ENCODE measurements at places on chromosomes 5 and 9.

DNA sequence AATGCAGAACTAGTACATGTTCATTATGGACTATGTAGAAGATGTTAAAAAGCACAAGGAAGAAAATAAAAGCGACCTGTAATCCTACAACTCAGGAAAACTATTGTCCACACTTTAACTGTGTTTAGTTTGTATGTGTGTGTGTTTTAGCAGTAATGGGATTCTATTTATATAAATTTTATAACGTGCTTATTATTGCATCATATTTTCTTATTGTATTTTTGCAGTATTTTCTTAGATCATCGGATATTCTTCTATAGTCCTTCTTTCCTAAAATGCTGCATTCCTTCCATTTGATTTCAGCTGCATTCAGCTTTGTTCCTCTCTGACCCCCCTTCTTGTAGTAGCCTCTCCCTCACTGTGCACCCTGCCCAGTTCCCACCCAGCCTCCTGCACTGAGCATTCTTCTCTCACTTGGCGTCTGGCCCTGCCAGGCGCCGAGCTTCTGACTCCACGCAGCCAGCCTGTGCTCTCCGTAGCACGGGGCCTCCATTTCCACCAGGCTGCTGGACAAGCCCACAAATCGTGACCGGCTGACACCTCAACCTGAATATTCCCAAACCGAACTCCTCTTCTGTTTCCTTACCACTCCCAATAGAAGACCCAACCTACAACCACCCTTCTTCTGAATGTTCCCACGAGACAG, 39.9 kb downstream of the MVB12B start:
- DNase-seq, result no peak

- DNase-seq, result no peak
These were observed 158.5 kb downstream of the TRPM3 start for GRCh38 chr9:70962761-70963440.

- no peak for DNase-seq
These were observed 3.7 kb downstream of the ECSCR start for GRCh38 chr5:139458580-139459407.

DNA sequence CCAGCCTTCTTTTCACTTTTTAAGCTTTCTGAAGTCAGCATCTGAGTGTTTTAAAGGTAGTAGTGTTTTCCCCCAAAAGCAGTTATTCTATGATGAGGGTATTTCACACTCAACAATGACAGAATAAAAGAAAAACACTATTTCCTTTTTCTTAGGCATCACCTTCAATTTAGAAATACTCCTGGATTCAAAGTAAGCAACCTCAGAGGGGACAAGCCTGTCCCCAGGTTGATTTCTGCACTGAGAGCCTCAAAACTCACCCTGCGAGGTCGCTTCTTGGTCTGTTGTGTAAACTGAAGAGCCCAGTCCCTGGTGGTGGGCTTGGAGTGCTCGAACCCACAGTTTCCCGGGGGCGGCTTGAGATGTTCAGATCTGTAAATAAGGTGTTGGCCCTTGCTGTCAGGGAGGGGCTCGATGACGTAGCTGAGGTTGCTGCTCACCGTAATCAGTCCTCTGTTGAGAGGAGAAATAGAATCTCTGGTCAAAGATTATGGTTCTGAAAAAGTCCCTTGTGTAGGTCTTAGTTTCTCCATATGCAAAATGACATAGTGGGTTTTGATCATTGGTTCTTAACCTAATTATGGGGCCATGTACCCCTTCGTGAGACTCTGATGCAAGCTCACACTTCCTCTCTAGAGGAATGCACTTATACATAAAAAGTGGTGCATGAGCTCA, 55.9 kb downstream of the ADAM19 start:
- DNase-seq, result no peak

DNA sequence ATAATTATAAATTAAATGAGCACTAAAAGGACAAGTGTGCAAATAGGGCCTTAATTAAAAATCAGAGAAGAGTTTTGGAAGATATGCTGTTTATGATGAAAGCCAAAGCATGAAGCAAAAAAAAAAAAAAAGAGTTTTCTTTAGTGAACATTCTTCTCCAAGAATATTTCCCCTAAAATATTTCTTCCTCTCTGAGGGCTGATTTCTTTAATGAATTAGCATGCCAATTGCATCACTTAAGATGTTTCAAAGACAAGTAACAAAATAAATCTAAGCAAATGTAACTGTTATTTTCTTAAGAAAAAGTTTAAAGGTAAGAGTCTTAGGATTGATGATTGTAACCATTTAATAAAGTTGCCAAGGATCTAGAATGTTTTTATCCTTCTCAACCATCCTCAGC, 81.6 kb upstream of the MPDZ start:
- no peak for DNase-seq

DNA sequence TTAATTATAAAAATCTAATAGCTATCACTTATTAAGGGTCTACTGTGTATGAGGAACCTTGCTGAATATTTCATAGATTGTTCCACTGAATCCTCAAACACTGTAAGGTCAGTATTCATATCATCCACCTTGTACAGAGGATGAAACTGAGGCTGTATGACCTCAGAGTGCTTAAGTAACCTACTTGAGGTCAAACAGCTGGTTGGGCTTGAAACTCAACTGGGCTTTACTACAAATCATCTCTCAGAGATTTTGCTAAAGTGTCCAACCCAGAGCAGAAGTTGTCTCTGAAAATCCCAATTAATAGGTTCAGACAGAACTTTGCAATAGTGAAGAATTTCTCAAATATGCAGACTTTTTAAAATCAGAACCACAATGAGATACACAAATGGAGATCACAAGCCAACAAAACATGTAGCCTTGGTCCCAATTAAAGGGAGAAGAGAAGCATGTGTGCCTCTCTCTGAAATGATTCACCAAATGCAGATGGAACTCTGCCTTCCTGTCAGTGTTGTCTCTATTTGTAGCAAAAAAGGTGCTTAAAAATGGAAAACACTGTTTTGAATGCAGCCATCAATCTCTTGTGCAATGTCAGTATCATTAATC, 131.4 kb downstream of the FAM114A2 start:
- no peak for DNase-seq

- DNase-seq, result no peak
These were observed 67.7 kb upstream of the UBTD2 start for GRCh38 chr5:172351240-172351778.

GRCh38 chr5:97418462-97418861, 235.4 kb upstream of the RIOK2 start:
- DNase-seq, result no peak

GRCh38 chr5:154885439-154885838, 27.0 kb downstream of the CNOT8 start:
- no peak for DNase-seq

DNA sequence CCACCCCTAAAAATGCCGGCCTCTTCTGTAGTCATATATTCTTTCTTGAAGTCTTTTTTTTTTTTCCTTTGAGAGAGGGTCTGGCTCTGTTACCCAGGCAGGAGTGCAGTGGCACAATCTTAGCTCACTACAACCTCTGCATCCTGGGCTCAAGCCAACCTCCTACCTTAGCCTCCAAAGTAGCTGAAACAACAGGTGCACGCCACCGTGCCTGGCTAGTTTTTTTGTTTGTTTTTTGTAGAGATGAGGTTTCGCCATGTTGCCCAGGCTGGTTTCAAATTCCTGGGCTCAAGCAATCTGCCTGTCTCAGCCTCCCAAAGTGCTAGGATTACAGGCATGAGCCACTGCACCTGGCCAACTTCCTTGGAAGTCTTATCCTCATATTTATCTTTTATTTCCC, 19.1 kb downstream of the SREK1IP1 start:
- DNase-seq, result no peak

DNA sequence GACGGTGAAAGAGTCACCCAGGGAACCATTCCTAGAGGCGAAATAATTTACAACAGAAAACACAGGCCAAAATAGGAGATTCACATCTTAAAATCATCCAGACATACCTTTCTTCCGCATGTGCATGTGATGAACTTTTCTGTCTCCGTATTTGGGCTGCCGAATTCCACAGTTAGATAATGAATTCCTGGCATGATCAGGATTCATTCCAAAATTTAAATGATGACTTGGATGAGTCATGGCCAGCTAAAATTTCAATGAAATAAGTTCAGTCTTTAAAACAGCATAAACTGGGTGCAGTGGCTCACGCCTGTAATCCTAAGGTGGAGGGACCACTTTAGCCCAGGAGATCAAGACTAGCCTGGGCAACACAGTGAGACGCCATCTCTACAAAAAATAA, 82.7 kb downstream of the DROSHA start:
- no peak for DNase-seq

DNA sequence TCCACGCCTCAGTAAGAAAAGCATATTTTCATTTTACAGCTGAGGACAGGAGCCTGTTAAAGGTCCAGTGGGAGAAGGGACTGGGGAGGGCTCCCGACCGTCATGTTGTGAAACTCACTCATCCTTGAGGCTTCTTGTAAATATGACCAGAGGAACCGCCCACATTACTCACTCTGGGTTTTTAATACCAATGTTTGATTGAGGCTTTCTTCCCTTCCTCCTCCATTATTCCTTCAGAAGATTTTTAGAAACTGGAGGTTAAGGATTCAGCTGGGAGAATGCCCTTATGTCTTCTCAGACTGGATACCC, 61.4 kb upstream of the GLRX start:
- no peak for DNase-seq

DNA sequence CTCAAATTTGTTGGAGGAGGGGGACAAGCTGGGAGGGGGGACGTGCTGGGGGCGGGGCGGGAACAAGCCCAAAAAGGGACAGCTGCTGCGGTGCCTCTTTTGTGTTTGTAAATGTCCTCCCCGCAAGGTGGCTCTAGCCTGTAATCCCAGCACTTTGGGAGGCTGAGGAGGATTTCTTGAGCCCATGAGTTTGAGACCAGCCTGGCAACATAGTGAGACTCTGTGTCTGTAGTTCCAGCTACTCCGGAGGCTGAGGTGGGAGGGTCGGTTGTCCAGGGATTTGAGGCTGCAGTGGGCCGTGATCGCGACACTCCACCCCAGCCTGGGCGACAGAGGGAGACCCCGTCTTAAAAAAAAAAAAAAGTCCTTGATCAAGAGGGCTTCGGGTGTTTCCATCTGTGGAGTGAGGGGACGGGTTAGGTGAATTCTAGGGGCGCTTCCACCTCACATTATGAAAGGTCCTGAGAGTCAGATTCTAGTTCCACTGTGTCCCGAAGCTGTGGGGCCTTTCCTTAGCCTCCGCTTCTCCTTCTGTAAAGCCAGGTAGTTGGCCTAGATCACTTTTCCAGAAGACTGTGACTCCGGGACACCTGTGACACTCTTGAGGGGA, 779 bp upstream of the CTNNA1 start:
- DNase-seq, result no peak

GRCh38 chr9:14302405-14302804, 11.5 kb downstream of the NFIB start:
- no peak for DNase-seq

DNA sequence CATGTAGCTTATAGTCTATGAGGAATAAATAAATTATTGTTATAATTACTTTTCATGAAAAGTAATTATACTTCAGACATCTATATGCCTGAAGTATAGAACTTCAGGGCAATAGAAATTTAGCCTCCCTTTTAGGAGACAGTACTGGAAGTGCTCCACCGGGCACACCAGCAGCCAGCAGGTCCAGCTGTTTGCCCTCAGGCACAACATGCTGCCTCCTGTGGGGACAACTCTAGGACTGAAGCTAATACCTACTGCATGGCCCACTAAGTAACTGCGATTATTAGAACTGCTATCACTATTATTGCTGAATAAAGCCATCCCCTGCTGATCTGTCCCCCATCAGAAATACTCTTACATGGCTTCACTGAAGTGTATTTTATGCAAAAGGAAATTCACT, 329.6 kb downstream of the MED10 start:
- no peak for DNase-seq

- DNase-seq, result no peak
These were observed 30.2 kb downstream of the FOXI1 start for GRCh38 chr5:170135796-170136490.

DNA sequence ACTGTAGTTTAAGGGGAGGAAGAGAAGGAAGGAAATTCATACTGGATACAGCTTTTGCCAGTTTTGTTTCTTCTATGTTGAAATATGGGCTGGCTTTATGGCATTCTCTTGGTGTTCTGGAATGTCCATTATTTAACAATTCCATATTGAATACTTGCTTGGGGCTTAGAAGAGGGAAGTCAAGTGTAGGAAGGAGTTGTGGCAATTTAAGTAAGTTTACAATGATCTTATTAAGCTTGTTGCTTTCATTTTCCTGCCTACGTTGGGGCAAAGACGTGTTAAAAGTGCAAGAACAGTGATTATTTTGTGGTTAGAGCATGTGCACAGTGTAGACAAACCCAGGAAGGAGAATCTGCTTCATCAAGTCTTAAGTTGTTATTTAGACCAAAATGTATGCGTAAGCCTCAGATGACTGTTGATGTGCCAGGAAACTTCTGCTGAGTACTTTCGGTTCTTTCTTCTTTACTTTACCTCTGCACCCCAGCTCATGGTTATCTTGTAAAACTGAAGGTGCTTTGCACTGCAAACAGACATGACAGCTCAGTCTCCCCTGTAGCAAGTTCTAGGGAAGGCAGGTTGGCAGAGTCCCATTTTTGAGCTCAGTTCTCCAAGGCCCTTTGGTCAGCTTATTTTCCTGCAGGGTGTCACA, 75.8 kb downstream of the F2RL2 start:
- DNase-seq, result no peak

GRCh38 chr9:131276094-131276888, at the start of gene FAM78A:
Gene FAM78A (minus strand): TSS chr9:131276510. CDS start chr9:131276179, 331 bp downstream.
- no peak for DNase-seq

DNA sequence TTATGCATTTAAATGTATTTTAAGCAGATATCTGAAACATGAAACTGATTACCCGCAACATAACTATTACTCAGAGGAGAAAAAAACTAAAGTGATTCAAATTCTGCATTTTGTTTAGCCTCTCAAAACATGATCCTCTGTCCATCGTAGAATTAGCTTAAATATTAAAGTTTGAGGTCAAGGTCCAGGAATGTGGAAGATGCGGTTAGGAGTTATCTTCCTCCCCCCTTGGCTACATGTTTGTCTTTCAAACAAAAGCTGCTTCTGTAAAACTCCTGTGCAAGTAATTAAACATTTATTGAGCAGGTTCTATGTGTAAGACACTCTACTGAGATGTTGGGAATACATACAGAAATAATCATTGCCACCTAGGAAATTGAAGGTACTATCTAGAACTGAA, 175.0 kb upstream of the ISL1 start:
- no peak for DNase-seq

GRCh38 chr9:4741365-4742089, 525 bp upstream of the AK3 start:
- DNase-seq, result no peak

- DNase-seq, result no peak
These were observed 33.6 kb upstream of the MAMDC2 start for GRCh38 chr9:70010015-70010414.

- no peak for DNase-seq
These were observed 984 bp upstream of the DOK3 start for GRCh38 chr5:177510567-177511053.

DNA sequence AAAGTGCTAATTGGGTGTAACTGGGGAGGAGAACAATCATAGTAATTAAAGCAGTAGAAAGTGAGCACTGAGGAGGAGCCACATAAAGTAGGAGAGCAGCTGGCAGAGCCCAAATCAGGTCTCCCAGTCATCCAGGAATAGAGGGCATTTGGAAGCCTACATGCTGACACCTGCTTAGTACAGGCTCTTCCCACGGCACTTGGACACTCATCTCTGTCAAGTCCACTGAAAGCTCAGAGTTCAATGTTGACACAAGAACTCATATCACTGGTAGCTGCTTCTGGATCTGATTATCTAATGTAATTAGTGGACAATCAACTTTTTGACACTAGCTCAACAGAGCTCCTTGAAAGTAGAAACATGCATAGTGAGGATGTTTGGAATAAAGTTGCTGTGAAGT, 45.9 kb upstream of the PCSK1 start:
- no peak for DNase-seq

GRCh38 chr5:179613460-179614071, 9.9 kb downstream of the HNRNPH1 start:
- DNase-seq, result no peak

GRCh38 chr9:109264877-109265587, 55.8 kb downstream of the EPB41L4B start:
- DNase-seq, result no peak
